NCI-H1417 (cell line): ENCODE measurements at places on chromosomes 12 and 14.

DNA sequence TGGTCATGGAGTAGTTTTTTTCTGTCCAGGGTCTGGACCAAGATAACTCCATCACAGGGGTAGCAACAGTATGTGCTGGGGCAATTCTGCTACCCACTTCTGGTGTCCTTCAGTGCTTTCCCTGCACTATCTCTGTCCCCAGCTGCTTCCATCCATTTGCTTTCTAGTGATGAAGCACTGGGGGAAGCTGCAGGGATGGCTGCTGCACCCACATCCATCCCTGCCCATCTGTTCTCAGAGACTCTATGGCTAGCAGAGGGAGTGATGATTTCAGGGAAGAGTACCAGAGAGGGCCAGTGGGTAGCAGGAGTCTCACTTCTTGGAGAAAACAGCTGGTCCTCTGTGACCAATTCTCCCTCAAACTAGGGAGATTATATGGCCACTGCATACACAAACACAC, 44.1 kb downstream of the ETV6 start:
- DNase-seq, result no peak

DNA sequence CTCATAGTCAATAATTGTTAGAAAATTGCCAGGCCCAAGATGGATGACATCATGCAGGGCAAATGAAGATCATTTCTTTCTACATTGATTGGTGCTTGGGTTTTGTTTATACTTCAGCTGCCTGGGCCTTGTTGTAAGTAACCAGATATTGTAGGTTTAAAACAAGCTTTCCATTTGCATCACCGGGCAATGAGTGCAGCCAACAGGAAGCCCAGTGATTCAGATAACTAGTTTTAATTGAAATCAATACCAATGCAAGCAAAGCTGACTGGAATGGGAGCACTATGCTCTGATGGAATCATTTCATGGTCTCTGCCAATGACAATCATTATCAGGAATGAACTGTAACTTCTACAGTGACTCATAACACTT, 279.3 kb downstream of the DUSP6 start:
- peak; percentile 17 for DNase-seq

DNA sequence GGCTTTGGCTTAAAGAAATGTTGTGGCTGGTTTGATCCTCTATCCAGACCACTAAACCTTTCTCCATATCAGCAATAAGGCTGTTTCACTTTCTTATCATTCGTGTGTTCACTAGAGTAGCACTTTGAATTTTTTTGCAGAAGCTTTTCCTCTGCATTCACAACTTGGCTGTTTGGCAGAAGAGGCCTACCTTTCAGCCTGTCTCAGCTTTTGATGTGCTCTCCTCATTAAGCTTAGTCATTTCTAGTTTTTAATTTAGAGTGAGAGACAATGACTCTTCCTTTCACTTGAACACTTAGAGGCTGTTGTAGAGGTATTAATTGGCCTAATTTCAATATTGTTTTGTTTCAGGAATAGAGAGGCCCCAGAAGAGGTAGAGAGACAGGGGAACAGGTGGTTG, 13.8 kb downstream of the KCNMB4 start:
- DNase-seq, result no peak

DNA sequence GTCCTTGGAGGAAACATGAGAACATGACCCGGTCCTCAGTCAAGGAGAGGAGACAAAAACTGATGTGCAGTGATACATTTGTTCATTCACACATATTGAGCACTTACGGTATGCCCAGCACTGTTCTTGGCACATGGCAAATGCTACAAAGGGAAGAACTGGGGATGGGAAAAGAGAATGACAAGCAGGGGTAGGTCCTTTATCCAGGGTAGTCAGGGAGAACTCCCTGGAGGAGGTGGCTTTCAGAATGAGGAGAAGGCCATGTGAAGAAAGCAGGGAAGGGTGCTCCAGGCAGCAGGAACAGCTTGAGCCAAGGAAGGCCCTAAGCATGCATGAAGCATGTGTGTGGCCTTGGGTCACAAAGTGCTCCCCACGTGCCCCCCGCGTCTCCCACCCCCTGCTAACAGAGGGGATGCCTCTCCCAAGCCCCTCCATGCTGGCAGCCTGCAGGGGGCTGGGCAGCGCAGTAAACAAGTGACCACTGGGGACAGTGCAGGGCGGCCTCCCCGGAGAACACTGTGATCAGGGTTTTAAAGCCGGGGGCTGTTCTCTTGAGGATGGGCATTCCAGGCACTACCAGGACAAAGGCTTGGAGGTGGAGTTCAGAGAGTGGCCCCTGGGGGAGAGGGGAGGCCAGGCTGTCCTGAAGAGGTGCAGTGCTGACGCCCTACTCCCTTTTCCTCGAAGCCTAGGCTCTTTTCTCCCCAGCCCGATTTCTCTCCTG, 71.0 kb downstream of the PHETA1 start:
- no peak for DNase-seq

- peak; percentile 71 for DNase-seq
These were observed 25.3 kb downstream of the MYBPC1 start for GRCh38 chr12:101619858-101620761.

DNA sequence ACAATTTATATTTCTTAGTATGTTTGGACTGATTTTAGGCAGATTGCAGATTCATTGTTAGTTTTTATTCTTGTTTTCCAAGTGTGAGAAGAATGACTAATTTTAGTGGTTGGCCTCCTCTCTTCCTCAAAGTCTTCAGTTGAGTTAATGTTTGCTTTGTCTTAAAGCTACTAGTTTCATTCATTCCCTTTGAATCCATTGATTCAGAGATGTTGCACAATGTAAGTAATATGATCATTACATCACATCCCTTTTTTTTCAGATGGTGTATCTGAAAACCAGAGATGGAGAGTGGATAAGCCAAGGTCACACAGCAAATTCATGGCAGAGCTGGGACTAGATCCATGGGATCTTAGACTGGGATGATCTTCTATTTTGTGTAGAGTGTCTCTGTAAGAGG, 577.5 kb downstream of the BCL11B start:
- no peak for DNase-seq

DNA sequence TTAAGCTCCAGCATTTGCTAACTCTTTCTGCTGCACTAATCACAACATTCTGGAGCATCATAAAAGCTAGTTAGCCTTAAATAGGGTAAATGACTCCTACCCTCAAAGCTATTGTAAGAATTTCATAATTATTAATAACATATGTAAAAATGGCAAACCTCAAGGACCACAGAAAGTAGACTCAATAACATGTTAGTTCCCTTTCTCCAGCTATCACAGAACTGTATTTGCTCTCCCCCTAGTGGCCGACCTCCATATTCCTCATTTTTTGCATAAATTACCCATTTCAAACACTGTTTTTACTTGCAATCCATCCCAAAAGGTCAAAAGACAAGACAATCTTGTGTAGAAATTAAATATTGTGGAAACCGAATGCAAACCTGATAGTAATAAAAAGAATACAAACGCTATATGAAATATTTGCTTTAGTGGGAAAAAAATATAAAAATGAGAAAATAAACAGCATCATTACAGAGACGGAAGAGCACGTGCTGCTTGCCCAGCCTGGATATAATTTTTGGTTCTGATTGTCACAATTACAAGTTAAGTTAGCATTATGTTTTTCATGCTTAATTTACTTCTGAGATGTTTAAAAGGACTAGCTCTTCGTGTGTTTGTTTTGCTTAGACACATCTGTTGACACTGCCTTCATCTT, 97.9 kb downstream of the RERGL start:
- DNase-seq, result peak; percentile 92

- no peak for DNase-seq
These were observed 53.2 kb downstream of the GALNT16 start for GRCh38 chr14:69313176-69313575.

DNA sequence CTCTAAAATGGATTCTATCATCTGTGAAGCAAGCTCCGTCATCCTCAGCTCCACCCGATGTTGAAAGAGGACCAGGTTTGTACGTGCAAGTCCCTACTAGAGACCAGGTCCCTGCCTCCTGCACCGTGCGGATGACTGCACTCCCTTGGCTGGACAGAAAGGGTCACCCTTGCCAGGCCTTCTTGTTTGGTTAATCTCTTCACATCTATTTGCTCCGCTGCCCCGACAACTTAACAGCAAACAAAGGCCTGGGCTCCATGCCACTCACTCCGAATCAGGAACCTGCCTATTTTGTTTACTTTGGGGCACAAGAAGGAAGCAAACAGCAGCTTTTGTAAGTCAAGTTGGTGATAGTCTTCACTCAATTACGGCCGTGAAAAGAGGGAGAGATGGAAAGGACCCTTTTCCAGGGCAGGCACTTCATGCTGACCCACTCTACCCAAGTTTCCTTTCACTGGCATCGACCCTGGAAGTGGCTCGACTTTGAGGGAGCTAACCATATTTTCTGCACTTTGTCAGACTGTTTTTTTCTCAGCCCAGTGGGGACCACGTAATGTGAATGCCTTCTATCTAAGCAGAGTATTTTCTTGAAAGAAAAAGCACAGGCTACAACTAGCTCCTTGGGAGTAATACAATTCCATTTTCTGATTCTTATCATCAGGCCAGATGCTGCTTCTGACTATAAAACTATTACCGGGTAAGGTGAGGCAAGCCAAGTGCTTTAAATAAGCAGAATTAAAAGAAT, 202.6 kb downstream of the FOXN3 start:
- DNase-seq, result peak; percentile 36

DNA sequence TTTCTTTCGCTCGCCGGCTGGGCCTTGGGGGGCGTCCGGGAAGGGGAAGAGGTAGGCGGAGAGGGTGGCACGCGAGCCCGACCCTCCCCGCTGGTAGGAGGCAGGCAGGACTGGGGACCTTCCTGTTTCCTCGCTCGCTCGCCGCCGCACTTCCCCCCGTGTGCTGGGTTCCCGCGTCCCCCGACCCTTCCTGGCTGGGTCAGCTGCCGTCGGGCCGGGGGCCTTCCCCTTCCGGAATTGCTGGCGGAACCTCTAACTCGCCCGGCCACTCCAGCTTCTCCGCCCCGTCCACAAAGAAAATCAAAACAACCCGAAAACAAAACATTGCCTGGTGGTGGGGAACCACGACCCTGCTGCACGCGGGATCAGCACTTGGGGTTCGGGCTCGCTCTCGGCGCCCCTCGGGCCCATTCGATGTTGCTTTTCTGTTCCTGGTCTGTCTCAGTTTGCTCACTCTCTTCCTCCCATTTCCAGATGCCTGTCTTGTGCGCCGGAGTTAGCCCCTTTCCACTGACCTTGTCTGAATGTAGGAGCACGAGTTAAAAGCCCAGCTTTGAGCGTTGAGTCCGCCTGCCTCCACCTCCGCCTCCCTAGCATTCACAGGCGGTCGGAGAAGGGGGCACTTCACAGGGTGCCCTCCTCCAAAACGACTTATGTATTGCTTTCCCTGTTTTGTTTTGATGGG, 581 bp downstream of the PAPOLA start:
- no peak for DNase-seq

GRCh38 chr12:78208092-78208491, 377.4 kb downstream of the NAV3 start:
- no peak for DNase-seq

DNA sequence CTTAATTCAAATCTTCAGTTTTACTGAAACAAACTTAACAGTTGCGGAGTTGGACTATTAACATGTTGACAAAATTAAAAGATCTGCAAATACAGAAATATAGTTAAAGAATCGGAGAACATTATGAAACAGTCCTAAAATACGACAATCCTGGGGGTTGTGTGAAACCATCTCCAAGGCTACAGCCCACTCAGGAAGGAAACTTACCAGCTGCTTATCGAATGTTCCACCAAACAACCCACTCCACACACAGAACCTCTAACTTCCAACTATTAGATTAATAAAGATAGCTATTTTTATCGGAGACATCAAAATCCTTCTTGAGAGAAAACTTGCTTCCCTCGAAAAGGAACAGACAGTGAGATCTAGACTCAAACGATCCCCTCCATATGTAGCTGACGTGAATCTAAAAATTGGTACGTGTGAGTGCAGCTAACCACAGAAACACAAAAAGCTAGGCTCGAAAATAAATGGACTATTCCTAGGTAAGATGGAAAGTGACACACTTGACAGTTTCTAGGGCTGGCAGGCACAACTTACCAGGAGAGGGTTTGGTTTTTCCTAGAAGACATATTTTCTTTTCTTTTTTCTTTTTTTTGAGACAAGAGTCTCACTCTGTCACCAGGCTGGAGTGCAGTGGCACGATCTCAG, 12.9 kb downstream of the VPS37B start:
- no peak for DNase-seq

DNA sequence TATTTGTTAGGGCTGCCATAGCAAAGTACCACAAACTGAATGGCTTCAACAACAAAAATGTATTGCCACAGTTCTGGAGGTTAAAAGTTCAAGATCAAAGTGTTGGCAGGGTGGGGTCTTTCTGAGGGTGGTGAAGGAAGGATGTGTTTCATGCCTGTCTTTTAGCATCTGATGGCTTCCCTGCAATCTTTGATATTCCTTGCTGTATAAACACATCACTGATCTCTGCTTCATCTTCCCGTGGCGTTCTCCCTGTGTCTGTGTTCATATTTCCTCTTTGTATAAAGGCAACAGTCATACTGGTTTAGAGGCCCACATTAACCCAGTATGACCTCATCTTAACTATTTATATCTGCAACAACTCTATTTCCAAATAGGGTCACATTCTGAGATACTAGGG, 167.5 kb downstream of the BTG1 start:
- no peak for DNase-seq

DNA sequence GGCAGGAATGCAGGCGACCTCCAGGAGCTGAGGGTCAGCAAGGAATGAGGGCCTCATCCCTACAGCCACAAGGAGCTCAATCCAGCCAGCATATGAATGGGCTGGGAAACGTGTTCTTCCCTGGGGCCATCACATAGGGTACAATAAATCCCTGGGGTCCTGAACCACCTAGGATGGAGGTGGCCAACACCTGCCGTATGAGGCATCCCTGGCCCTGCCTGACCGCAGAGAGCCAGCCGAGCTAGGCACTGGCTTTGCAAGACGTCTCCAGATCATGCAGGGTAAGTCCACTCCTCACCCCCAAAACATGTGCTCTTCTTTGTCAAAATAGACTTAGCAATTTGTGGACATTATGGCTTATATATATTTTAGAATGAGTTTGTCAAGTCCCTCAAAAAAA, 303.7 kb upstream of the DIO3 start:
- DNase-seq, result no peak

DNA sequence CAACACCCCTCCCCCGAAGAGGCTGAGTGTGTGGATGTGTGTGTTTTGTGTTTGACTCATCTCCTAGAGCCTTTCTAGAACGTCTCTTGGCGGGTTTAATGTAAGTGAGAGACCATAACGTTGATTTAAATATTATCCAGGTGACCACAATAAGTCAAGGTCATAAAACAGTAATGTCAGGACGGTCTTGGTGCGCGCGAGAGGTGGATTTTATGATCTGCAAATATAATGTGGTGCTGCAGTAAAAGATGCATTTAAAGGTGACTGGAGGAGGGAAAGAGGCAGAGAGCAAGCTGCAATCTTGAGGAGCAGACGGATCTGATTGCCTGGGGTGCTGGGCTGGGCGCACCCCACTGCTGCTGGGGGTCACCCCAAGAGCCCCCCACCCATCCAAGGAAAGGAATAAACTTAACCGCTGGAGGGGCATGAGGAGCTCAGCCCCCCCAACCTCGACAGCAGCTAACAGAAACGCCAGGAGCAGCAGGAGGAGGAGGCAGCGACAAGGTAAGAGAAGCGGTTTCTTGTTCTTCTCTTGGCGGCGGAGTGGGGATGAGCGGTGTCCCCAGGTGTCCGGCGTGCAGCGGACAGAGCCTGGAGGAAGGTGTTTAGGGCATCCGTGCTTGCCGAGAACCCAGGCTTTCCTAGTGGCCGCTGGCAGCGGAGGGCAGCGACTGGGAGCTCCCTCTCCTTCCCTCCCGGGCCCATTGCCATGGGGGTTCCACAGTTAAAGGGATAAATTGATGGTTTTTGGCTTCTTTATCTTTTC, 5.5 kb downstream of the HOXC10 start:
- DNase-seq, result peak; percentile 90
